ENCODE measurements at places on chromosomes 13 and 19.

GRCh38 chr13:113141601-113141970 lies 16.9 kb upstream of the PROZ start:
- no peak for DNase-seq

- DNase-seq = no peak
Measured at GRCh38 chr19:55487924-55488687, at the start of gene SSC5D. SSC5D (plus strand) TSS chr19:55488436; CDS start chr19:55488590, 154 bp downstream.

DNA sequence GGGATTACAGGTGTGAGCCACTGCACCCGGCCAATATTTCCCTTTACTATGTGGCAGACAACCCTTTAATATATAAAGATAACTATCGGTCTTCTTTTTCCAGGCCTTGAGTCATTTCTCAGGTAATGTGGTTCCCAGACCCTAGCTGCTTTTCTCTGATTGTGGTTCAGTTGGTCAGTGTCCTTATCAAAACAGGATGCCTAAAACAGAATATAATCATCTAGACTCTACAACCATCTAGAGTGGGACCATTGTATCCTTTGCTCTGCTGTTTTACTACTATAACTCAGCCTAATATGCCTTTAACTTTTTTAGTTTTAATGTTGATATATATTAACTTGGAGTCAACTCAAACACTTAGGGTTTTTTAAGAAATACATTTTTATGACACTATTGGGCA lies 30.0 kb upstream of the HMGB1 start:
- no peak for DNase-seq

DNA sequence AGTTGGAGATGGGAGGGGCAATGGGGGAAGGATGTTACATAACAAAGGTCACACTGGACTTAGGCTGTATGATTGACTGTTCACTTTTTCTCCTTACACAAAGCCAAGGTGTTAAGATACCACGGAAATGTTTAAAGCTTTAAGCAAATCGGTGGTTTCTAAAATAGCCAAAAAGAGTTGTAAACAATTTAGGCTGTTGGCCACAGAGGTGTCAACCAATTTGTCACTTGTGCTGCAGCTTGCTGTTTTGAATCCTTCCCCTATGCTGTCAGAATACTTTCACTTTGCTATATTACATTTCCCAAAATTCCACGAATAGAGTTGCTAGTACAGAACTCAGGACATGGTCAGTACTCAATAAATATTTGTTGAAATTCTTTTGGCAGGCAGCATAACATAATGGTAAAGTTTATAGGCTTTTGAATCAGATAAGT lies 149.3 kb downstream of the VWA8 start:
- DNase-seq = no peak

- no peak for DNase-seq
Measured at GRCh38 chr13:51275101-51275500, 52.9 kb downstream of the FAM124A start.

DNA sequence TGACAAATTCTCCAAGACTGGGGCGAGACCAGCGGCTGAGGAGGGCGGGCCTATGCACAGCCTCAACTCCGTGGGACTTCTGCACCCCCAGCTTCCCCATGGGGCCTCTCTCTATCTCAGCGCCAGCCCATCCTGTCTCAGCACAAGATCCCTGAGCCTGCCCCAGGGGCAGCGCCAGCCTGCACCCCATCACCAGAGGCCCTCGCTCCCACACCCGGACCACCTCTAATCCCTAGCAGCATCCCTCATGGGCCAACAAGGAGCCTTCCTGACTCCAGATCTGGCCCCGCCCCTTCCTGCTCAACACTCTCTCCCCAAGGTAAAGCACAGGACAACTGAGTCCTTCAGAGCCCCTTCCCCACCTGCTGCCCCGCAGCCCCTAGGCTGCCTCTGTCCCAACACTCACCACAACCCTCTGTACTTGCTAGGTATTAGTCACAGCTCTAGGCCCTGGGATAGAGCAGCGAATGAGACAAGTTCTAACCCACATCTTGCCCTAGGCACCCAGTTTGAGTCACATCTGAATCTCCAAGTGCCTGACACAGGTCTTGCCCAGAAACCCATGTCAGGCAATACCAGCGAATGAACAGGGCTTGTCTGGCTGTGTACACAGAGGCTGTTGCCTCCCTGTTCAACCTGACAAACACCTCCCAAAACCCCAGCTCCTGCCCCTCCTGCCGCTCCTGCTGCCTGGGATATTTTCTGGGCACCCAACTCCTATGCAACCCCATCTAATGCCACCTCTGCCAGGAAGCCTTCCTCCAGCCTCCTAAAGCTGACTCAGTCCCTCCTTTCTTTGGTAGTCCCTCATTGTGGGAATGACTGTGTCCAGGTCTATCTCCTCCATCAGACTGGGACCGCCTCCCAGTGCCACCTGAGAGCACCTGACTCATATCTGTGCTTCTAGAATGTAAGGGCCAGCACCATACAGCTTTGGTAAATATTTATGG lies 18.6 kb downstream of the GRIK5 start:
- peak; percentile 61 for DNase-seq

DNA sequence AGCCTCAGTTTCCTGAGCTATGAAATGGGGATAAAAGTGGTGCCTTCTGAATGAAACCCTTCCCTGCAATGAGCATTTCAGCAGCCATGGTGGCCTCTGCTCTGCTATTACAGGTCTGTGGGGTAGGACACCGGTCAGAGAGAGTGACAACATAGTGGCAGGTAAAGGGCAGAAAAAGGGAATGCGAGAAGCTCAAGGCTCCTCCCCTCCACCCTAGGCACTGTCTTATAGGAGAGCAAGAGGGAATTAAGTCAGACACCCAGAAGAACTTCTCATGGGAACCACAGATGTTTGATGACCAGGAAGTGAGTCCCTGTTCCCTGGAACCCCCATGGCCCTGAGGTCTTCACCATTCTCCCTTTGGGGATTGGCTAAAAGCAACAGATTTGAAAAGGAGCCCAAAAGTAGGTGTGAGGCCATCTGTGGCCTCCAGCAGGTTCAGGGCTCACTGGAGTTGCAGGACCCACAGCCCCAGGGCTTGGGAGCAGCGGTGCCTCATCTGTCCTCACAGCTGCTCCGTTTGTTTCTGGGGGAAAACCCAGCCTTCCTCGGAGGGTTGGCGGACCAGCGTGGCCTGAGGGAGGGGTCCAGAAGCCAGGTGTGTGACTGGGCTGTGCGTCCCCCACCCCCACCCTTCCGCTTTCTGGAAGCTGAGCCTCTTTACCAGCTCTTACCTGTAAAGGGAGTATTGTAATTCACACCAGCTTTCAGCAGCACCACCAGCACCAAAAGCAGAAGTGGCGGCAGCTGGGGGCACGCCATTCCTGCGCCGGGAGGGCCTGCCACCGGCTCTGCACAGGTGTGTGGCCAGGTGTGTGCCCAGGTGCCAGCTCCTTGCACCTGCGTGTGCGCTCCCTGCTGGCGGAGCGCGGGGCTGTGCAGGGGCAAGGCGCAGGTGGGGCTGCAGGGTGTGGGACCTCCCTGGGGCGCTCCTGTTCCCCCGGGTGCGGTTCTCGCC lies 19.4 kb downstream of the IQCN start:
- DNase-seq = peak; percentile 39

DNA sequence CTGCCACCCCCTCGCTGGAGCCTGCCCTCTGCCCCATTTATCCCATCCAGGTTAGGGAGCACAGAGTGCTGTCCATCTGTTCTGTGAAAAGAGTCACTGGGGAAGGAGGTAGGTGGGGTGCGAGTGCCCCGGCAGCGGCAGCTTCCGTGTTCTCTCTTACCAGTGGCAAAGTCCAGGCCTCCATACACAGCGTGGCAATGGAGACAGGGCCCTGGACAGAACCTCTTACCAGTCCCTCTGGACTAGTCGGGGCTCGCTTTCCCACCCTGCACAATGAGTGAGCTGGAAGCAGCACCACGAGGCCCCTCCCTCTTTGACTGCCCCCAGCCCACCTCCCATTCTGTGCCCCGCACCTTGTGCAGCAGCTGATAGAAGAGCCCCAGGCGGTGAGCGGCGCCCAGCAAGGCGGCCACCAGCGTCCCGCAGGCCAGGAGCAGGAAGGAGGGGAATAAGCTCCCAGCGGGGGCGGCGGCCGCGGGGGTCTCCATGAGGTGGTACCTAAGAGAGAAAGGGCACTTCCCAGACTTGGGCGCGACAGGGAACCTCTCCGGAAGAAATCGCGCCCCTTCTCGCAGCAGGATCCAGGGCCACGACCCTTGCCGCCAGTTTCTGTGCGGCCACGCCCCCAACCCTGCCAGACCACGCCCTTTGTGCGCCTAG lies 17.5 kb downstream of the SYDE1 start:
- DNase-seq = no peak

- no peak for DNase-seq
Measured at GRCh38 chr13:76892488-76892887, 6.3 kb upstream of the KCTD12 start.

- DNase-seq = no peak
Measured at GRCh38 chr13:93476175-93476574, 249.6 kb downstream of the GPC6 start.

- DNase-seq = peak; percentile 84
Measured at GRCh38 chr19:48568345-48568886, 16.4 kb downstream of the SULT2B1 start.

DNA sequence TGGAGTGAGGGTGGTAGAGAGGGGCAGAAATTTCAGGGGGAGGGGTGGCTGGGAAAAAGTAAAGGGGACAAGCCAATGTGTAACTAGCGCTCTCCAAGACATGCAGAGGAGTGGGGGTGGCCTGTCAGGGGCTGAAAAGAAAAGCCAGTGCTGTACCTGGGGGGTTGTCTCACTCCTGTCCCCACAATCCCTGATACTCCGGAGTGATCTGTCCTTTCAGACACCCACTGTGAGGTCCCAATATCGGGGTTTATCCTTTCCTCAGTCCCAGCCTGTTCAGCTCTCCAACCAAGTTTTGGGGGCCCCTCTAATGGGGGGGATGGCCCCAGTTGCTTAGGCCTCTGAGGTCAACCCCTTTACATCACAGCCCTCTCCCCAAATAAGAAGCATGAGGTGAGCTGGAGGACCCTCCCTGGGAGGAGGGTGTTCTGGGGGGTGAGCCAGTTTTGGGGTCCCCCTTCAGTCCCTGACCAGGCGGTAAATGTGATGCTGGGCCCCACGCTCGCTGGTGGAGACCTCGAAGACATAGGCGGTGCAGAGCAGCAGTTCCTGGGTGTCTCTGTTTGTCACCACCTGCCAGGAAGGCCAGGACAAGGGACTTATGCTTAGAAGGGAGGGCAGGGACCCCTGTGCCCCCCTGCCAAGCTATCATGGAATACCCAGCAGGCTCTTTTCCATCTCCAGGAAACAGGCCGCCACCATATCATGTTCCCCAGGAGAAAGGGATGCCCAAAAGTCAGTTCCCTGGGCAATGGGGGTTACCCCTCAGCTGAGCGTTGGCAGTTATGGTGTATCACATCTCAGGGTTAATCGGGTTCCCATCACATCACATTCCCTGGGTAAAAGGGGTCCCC lies 5.9 kb downstream of the CD37 start:
- no peak for DNase-seq

- DNase-seq = no peak
Measured at GRCh38 chr13:69291292-69291906, 816.2 kb upstream of the ATXN8OS start.

DNA sequence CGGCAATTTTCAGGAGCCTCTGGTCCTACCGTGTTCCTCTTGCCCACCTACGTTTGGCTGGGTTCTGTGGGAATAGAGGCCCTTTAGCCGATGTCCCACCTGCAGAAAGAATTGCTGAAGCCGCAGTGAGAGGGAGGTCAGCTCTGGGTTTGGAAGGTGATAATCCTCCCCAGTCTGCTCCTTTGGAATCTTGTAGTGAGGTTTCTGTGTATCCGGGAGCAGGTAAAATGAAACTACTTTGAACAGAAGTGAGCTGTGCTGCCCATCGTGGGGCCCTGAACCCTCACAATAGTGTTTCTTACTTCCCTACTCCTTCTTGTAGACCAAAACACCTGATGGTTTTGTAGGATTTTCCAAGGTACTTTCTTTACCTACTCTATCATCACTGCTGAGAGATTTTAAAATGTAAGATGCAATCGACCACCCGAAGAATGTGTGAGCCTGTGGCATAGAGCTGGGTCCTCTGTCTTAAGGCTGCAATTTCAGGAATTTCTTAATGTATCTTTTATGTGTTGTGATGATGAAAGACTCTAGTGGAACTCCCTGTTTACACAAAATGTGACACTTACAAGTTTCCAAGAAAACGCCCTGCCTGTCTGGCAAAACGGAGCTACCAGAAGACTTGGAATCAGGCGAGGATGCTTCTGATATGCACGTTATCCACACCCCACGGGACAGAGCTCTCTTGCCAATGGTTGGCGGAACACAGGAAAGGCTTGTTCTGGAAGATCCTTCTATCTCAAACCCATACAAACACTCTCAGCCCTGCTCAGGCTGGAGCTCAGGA lies 76.1 kb downstream of the RGCC start:
- no peak for DNase-seq

GRCh38 chr13:49419276-49419675 lies 24.6 kb downstream of the CAB39L start:
- DNase-seq = no peak

GRCh38 chr13:24649688-24650043 lies 30.5 kb upstream of the ATP12A start:
- DNase-seq = no peak
